CD4-positive, alpha-beta T cell treated with Interleukin-17A for 4 hours (primary cell): ENCODE measurements at places on chromosomes 2 and 18.

- DNase-seq: peak; percentile 82
Observed at GRCh38 chr2:239326831-239327535, 73.8 kb downstream of the HDAC4 start.

DNA sequence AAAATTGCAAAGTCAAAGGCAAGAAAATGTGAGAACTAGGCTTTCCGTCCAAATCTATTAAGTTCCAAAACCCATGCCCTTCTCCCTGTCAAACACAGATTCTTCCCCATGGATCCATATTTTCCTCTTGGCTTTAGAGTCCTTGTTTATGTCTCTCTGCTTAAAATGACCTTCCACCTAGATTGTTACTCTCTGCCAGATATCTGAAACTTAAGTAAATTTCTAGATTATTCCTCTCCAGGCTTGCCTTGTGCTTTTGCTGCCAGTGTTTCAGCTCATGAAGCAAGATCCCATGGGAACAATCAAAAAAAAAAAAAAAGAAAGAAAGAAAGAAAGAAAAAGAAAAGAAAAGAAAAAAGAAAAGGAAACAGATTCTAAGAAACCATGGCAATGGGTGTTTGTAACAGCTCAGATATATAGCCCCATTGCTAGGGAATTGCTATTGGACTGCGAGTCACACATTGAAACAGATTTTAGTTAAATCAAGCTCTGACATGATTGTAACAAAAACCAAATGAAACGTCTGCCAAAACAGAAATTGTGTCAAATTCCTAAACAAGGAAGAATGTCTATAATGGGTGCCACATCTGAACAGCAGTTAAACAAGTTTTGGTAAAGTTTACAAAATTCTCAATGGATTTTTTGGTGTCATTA, 660.7 kb upstream of the CNTNAP5 start:
- no peak for DNase-seq

DNA sequence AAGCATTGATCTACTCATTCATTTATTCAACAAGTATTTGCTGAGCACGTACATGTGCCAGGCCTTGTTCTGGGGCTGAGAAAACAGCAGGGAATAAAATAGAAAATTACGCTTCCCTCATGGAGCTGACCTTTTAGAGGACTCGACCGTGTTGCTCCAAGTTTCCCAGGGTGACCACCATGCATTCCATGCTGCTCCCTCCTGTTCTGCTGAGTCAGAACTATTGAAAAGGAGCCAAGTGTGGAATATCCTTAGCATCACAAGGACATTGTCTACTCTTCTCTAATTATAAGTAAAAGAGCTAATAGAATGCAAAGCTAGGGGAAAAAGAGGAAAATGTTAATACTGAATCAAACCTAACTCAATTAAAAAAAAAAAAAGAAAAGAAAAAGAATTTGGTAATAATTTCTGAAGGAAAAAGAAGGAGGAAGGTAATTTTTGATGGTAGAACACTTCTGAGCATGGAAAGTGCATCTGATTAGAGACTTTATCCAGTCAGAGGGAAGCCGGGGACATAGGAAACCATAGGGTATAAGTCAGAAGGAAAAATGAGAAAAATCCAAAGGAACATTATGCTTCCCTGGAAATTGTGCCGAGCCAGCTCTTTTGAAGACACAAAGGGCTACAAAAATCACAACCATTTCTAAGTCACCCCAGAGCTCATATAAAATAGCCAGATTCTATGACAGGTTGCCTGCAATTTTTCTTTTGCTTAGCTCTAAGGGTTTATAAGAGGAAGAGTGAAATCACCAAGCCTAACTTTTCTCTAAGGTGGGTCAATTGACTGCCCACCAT, 339.4 kb downstream of the RND3 start:
- DNase-seq: no peak

- DNase-seq: no peak
Observed at GRCh38 chr2:219538504-219538951, 5.1 kb downstream of the CHPF start.

DNA sequence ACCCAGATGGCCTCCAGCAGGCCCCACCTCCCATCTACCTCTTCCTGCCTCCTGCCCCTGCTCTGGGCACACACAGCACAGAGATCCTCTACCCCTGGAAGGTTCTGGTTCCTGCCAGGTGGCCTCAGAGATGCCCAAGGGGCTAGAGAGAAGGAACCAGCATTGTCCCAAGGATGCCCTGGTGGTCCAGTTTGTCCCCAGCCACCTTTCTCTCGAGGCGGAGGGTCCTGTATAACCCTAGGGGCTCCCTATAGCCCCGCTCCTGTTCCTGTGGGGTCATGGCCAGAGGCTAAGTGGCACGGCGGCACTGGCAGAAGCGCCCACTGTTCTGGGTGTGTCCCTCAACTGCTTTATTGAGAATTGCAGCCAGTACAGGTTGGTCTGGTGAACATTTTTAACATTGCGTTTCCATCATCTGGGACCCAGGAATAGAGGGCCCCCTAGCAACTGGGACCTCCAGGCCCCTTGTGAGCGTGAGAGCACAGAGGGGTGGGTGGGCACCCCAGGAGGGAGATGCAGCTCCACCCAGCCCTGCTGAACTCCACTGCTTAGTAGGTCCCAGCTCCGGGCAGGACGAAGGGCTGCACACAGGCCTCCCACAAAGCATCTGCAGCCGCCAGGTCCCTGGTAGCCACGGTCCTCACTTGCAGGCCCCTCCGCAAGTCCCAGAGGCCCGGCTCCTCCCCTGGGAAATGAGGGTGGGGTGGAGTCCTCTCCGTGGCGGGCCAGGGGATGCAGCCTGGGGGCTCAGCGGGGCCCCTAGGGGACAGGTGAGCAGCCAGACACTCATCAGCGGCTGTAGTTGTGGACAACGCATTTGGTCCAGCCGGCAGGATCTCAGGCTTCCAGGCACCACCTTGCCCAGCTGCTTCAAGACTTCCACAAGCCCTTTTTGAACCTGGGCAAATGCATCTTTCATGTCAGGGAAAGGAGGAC, 33.1 kb downstream of the GPC1 start:
- no peak for DNase-seq

DNA sequence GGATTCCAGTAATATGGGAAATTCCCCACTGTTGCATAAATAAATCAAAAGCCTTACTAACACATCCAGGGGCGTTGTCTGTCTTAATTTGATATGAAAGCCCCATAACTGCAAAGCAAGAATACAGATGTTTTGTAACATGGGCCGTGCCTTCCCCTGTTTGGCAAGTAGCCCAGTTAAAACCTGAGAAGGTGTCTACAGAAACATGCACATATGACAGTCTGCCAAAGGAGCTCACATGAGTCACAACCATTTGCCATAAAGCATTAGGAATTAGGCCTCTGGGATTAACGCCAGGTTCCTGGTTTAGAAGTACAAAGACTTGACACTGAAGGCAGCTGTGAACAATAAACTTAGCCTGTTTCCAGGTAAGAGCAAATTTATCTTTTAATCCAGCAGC, 43.1 kb upstream of the LONRF2 start:
- DNase-seq: no peak
